AG08395 (cell line): ENCODE measurements at places on chromosomes 5 and 9.
A peak's percentile ranks its signal among the peaks of the same experiment; 100 is the strongest.

DNA sequence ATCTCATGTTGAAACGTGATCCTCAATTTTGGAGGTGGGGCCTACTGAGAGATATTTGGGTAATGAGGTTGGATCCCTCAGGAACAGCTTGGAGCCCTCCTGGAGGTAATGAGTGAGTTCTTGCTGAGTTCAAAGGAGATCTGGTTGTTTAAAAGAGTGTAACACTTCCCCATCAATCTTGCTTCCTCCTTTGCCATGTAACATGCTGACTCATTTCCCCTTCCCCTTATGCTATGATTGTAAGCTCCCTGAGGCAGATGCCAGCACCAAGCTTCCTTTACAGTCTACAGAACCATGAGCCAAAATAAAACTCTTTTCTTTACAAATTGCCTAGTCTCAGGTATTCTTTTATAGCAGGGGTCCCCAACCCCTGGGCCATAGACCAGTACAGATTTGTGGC is 352.3 kb downstream of the SLCO4C1 start:
- DNase-seq = no peak

GRCh38 chr5:35838370-35839042 is 18.2 kb upstream of the IL7R start:
- no peak for DNase-seq

DNA sequence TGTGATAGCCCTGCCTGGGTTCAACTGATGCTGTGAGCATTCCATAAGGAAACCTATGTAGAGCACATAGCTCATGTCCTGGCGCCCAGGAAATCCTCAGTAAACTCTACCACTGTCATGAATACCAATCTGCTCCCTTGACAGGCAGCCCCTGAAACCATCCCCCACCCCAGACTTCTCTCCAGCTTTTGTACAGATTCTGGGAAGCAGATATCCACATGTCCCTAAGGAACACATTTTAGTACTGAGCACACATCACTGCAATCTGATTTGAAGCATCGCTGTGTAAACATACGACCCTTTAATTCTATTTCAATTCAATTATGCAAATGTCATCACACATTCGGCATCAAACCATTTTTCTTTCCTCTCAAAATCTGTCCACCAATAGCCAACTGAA is 89.5 kb upstream of the FSTL4 start:
- DNase-seq = no peak

GRCh38 chr9:124280176-124280691 is 22.5 kb downstream of the NEK6 start:
- peak; percentile 68 for DNase-seq
